ENCODE measurements at places on chromosomes 16 and 17. TPM values are rescaled to one million over a fixed set of nuclear protein-coding genes. Genes with fewer than 3 reads are reported as not detected.

The EVI2B gene
- not detected for total RNA-seq

The OR3A2 gene
- not detected for total RNA-seq

The TXNDC17 gene
- total RNA-seq = 388 TPM

The CXCL16 gene
- total RNA-seq = 18.8 TPM

The NLGN2 gene
- 17.9 TPM for total RNA-seq

The HSD17B2 gene
- 0.11 TPM for total RNA-seq

The GPR142 gene
- not detected for total RNA-seq

The GNAO1 gene
- total RNA-seq = 0.65 TPM

The KLHL10 gene
- total RNA-seq = not detected

The IL17C gene
- not detected for total RNA-seq
